Adrenal gland (tissue), 19 donors: ENCODE measurements at places on chromosomes 11 and 22.

GRCh38 chr11:67505605-67506396, 638 bp upstream of the PITPNM1 start:
- DNase-seq, result peak; percentile 95

DNA sequence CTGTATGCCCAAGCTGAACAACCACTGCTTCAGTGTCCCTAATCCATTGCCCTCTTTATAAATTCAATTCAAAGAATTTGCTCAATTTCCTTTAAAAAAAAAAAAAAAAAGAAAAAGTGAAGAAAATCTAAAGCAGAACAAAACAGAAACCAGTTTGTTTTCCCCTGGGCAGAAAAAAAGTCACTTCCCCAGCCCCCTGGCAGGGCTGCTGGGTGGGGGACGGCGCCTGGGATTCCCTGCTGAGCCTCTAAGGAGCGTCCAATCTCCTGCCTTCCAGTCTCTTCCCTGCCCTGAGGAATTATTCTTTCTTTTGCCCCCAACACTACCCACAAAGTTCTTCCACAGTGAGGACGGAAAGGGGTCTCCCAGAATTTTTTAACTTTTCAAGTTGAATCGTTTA, 23.9 kb downstream of the DKK3 start:
- DNase-seq, result no peak

- DNase-seq, result no peak
Observed at GRCh38 chr22:19218541-19219233, 40.2 kb upstream of the SLC25A1 start.

DNA sequence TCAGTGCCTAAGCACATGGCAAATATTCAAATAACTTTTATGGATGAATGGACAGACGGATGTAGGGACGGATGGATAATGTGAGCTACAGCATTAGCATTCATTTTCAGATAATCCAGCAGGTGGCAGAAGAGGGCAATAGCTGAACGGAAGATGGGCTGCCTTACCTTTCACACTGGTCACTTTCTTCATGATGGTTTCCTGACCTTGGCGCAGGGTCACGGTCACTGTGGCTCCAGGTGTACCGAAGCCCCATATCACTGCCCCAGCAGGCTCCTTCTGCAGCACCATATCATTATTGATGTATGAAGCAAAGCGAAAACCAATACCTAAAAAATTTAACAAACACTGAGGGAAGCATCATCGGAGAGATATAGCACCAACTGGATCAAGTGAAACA, 4.3 kb downstream of the SIAE start:
- DNase-seq, result peak; percentile 30

GRCh38 chr11:15826826-15827225, 529.5 kb downstream of the SOX6 start:
- peak; percentile 34 for DNase-seq

DNA sequence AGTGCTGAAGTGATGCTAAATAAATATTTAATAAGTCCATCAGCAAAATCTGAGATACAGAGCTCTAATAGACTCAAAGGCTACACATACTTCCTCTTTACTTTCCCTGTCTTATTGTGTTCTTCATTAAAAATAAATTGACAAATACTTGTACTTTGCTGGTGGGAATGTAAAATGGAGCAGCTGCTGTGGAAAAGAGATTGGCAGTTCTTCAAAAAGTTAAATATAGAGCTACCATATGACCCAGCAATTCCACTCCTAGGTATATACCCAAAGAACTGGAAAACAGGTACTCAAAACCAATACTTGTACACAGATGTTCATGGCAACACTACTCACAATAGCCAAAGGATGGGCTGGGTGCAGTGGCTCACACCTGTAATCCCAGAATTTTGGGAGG, 76.0 kb downstream of the RBFOX2 start:
- no peak for DNase-seq

DNA sequence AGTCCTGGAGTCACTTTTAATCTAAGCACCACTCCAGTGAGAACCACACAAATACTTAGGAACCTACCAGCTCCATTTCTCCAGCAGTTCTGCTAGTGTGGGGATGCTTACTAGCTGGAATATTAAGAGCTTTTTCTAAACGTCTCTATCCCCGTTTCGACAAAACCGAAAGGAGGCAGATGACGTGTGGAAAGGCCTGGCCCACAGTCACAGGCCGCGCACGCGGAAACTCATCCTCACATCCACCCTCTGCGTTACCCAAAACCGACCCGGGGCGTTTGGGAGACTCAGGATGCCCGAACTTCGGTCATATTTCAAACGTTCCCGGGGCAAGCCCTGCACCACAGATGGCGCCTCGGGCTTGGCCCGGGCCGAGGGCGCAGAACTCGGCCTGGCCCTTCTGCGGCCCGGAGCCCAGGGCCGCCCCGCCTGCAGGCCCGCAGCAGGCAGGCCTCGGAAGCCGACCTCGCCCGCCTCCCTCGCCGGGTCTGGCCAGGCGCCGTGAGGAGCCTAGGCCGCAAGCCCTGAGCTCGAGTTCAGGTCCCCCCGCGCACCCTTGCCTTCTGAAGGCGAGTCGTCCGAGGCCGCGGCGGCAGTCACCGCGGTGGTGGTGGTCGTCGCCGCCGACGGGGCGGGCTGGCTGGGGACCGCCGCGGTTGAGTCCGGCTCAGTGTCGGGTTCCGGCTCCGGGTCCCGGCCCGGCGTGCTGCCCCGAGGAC, 473 bp downstream of the FNBP4 start:
- DNase-seq, result peak; percentile 83

- DNase-seq, result no peak
Observed at GRCh38 chr11:14519597-14519916, 629 bp downstream of the PSMA1 start.

DNA sequence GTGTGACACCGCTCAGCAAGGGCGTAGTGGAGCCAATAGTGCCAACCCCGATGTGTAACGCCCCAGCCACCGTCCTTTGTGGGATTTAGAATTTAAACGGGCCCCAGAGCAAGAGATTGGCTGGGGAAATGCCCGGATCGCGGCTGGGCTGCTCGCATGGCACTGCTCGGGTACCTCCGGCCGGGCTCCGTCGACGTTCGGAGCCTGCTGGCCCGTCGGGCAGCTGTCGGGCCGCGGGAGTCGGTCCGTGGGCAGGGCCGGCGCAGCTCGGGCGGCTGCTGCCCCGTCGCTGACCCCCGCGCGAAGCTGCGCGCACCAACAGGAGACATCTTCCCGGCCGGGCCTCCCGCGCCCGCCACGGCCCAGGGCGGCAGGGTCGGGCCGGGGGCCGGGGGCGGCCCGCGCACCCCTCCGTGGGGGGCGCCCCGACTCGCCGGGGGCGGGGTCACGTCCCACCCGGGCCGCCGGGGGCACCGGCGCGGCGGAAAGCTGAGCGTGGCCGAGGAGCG, 1.3 kb upstream of the KDM2A start:
- peak; percentile 29 for DNase-seq

DNA sequence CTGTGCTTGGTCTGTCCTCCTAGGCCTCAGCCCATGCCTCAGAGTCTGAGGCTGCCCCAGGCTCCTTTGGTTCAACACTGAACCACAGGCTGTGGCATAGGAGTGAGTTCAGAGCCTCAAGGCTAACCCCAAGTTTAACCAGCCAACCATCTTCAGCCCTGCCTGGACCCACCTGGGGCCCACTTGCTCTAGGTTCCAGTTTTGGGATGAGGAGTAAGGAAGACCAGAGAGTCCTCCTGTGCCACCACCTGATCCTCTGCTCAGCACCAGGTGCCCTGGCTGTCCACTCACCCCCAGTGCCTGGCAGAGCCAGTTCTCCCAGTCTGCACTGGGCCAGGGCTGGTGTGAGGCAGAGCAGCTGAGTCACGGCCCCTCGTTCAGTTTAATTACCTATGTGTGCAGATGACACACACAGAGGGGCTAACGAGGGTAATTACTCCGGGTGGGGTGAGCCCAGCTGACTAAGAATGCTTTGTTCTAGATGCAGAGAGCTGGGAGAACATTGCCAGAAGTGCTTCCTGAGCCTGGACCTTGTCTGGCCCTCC, 12.0 kb upstream of the TMPRSS13 start:
- no peak for DNase-seq

GRCh38 chr22:44632541-44633396, 69.2 kb upstream of the PRR5 start:
- DNase-seq, result no peak

DNA sequence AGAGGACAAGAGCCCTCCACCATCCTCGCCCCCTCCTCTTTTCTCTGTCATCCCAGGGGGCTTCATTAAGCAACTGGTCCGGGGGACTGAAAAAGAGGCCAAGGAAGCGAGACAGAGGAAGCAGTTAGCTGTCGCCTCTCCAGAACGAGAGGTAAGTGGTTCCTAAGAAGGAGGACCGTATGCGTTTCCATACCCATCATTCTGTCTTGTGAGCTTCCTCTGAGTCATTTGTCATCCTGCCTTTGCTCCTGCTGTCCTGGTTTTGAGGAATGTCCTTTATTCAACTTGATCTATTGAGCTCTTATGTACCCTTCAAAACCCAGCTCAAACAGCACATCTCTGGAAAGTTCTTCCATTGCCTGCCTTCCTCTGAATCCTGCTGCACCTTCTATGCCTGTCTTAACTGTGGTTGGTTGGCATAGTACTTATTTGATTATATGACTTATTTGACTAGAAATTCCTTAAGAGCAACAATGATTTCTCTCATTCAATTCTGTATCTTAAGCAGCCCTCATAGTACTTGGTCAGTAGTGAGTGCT, 21.3 kb downstream of the MYO18B start:
- DNase-seq, result no peak

DNA sequence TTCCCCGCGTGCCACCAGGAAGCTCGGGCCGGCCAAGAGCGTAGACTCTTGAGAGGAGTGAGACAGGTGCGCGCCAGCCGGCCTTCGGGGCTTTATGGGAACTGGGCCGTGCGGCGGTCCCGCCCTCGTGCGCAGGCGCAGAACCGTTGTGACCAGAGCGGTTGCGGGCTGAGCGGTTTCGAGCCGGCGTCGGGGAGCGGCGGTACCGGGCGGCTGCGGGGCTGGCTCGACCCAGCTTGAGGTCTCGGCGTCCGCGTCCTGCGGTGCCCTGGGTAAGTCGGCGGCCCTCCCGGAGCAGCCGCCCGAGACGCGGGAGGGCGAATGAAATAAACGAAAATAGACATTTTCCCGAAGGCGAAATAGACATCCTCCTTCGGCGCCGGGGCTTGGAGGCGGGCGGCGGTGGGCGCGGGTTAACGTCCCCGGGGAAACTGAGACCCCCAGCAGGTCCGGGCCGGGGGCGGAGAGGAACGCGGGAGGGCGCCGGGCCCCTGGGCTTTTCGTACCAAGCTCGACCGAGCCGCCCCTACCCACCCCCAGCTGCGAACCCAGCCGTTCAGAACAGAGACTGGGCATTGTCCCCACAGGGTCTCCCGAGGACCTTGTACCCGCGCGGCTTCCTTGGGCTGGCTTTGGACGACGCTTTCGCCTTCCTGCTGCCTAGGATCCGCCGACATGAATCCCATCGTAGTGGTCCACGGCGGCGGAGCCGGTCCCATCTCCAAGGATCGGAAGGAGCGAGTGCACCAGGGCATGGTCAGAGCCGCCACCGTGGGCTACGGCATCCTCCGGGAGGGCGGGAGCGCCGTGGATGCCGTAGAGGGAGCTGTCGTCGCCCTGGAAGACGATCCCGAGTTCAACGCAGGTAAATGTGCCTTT, at the start of gene ASRGL1:
Gene ASRGL1, plus strand, starts transcription at position 146 of the 879 bp plus-strand sequence. Its CDS starts 530 bp downstream, at position 676.
- DNase-seq, result peak; percentile 66

- DNase-seq, result no peak
Observed at GRCh38 chr22:43009444-43009843, 5.5 kb downstream of the PACSIN2 start.

GRCh38 chr22:33879796-33880195, 40.5 kb downstream of the LARGE1 start:
- DNase-seq, result no peak

DNA sequence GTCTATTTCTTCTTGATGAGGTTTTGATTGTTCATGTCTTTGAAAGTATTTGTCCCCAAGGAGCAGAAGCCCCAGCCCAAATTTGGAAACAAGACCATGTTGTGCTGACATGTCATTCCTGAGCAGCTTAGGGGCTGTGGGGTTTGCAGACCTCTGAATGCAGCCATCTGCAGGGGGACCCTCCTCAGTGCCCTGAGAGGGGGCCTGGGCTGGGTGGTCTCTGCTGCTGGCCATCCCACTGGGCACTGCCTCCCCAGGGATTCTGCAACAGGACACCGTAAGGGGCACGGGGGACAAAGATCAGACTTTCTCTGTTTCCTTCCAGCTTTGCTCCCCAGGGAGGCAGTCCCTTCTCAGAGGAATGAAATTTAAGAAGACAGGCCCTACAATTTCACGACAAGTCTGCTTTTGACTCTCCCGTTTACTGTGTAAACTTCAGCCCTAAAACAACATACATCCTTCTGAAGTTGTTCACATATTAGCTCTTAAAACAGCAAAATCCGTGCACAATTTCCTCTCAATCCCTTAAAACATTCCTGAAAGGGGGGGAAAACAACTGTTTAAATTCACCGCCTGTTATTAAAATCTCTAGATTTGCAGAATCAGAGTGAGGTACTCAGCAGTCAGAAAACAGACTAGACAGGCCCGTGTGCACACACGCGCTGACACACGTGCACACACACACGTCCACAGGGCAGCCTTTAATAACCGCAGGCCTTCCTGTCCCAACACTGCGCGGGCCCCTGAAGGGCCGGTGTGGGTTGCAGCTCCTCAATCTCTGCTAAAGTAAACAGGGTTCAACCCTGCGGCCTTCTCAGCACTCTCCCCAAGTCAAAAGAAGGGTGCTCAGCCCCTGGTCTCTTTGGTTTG, 109.8 kb downstream of the KCNQ1 start:
- DNase-seq, result no peak

- no peak for DNase-seq
Observed at GRCh38 chr11:13947379-13947778, 15.1 kb upstream of the SPON1 start.

- DNase-seq, result no peak
Observed at GRCh38 chr11:129701706-129702105, 113.9 kb upstream of the TMEM45B start.

- no peak for DNase-seq
Observed at GRCh38 chr11:109037856-109038780, 373.2 kb downstream of the DDX10 start.

GRCh38 chr11:24155792-24156191, 341.1 kb upstream of the LUZP2 start:
- DNase-seq, result no peak

- no peak for DNase-seq
Observed at GRCh38 chr11:98003606-98004371, 1017.0 kb upstream of the CNTN5 start.

DNA sequence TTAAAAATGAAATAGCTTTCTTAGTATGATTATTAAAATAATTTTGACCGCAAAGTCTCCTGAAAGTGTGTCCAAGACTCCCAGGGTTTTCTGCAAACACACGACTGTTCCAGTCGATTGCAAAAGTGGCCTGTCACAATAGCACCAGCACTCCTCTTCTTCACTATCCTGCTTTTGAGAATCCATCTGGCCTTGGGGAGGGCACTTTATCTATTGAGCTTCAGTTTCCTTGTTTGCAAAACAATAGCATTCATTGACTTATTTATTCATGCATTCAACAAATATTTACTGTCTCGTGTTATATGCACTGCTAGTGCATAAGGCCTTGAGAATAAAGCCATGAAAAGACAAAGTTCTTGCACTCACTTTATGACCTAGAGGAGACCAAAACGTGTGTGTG, 96.2 kb upstream of the NTM start:
- no peak for DNase-seq

- no peak for DNase-seq
Observed at GRCh38 chr11:68322052-68322430, 9.7 kb downstream of the LRP5 start.

GRCh38 chr11:2975594-2975993, 16.5 kb downstream of the NAP1L4 start:
- DNase-seq, result no peak

- no peak for DNase-seq
Observed at GRCh38 chr11:33388793-33389525, 131.8 kb downstream of the HIPK3 start.

- no peak for DNase-seq
Observed at GRCh38 chr11:96105197-96105895, 181.4 kb upstream of the MTMR2 start.
